Eye (tissue), 1 donor: ENCODE measurements at places on chromosomes 16 and 17.
A peak's percentile ranks its signal among the peaks of the same experiment; 100 is the strongest.

GRCh38 chr16:50692999-50693781, at the start of gene NOD2:
TSS of gene NOD2 (plus strand) at chr16:50693606. CDS start at chr16:50699496, 5,890 bp downstream.
- peak; percentile 42 for DNase-seq

DNA sequence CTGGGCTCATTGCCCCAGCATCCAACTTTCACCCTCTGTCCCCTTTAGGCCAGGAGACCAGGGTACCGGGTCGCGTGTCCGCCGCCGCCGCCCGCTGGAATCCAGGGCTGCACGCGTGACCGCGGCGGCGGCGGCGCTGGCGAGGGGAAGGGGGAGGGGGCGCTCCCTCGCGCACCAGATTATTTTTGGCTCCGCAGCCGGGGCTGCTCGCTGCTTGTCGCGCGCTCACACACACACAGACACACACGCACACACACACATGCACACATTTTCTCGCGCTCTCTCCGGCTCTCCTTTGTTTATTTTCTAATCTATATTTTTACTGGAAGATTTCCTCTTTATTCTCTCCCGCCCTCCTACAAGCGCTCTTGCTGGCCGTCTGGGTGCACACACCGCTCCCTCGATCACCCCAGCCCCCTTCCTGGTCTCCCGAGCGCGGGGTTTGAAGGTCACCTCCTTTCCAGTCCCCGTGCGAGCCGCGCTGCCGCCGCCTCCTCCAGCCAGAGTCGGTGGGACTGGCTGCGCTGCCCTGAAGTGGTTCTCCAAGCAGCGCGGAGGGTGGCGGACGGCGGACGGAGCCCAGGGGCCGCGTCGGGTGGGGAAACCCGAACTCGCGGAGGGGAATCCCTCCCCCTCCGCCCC, 921.4 kb upstream of the EEF2KMT start:
- peak; percentile 78 for DNase-seq

DNA sequence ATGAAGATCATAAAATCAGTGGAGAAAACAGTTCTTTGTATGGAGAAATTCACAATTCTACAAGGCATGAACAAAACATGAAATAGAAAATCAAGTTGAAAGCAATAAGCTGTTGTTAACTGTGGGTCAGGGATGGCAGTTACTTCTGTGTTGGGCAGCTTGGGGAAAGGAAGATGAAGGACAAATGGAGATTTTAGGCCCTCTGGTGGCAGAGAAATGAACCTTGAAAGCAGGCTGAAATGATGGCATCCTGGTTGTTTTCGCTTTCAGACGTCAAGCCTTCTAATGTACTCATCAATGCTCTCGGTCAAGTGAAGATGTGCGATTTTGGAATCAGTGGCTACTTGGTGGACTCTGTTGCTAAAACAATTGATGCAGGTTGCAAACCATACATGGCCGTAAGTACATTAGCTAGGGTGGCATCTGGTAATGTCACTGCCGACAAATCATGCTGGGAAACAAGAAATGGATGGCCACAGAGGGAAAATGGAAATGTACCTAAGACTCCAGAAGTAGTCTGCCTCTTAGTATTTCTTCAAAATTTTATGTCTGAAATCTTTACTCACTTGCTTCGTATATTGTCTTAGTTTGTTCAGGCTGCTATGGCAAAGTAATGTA, 108.9 kb downstream of the MAP2K6 start:
- DNase-seq, result peak; percentile 74

- DNase-seq, result no peak
Observed at GRCh38 chr17:57535249-57535966, 209.7 kb downstream of the CCDC182 start.

DNA sequence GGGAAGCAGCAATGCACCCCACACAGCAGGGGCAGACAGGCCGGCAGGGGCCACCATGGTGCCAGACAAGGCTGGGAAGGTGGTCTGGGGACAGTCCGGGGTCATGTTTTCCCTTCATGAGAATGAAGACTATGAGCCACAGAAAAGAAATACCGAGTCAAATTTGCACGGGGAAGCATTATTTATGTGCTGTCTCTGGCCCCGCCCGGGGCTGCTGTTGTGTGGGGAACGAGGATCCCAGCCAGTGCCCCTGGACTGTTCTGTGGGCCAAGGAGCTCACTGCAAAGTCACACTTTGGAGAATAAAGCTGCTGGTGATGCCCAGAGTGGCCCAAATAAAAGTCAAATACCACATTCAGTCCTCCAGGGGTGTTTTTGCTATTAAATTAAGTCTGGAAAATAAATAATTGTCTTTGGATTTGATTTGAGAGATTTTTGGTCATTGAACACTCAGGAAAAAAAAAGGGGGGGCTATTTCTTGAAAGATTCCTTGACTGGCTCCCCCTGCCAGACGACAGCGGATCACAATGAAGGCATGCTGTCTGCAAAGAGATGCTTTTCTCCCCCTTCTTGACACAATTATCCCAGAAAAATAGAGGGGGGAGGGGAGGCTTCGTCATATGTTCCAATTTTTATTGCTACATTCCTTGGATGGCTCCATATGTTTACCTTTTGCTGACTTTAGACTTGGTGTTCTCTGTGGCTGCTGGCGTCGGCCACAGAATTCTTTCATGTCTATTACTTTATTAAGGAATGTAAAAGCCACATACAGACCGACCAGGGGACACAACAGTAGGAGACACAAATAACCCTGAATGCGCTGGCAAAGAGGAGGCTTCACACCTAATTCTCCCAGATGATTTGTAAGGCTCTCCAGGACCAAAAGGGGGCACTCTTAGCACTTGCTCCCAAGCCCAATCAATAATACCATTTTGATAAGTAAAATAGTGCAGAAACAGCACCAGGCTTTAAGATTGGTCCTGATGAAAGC, 27.1 kb upstream of the ANKFN1 start:
- peak; percentile 72 for DNase-seq

DNA sequence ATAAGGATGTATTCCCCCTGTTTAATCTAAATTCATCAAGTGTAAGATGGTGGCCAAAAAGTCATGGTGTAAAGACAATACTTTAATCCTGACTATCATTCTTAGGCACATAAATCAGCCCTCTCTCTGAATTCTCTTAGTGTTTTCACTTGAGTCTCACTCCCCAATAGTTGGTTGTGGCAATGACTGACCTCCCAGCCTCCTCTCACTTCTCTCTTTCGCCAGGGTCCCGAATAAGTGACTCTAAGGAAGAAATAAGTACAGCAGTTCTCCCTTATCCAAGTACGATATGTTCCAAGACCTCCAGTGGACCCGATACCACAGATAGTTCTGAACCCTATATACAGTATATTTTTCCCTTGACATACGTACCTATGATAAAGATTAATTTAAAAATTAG, 335.3 kb downstream of the MAF start:
- no peak for DNase-seq

DNA sequence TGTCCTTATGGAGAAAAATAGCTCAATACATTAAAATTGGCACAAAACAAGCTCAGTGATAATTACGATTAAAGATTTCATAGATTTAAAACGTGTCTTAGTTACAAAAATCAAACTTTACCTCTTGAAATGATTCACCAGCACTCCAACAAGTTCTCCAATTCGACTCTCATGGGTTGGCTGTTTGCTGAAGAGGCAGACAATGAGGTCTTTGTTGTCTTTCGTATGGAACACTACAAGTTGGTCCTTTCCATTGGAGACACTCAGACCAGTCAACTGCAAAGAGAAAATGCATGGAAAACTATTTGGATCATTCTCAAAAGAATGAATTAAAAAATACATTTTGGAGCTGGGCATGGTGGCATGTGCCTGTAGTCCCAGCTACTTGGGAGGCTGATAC, 118.2 kb downstream of the CDK5R1 start:
- no peak for DNase-seq

DNA sequence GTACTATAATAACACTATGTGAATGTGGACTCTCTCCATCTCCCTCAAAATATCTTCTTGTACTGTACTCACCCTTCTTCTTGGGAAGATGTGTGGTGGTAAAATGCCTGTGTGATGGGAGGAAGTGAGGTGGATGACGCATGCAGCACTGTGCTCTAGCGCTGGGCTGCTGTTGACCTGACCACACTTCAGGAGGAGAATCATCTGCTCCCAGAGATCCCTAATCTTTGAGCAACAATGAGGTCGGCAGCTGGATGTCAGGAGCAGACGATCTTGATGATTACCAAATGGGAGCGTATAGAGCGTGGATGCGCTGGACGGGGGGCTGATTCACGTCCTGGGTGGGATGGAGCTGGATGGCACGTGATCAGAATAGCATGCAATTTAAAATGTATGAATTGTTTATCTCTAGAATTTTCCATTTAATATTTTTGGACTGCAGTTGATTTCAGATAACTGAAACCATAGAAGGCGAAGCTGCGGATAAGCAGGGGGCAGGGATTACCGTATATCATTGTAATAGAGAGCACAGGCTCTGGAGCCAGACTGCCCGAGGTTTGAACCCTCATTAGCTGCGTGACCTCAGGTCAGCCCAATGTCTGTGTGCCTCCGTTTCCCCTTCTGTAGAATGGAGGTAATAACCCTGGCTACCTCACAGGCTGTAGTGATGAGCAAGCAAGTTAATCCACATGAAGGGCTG, 23.7 kb upstream of the CYLD start:
- no peak for DNase-seq

DNA sequence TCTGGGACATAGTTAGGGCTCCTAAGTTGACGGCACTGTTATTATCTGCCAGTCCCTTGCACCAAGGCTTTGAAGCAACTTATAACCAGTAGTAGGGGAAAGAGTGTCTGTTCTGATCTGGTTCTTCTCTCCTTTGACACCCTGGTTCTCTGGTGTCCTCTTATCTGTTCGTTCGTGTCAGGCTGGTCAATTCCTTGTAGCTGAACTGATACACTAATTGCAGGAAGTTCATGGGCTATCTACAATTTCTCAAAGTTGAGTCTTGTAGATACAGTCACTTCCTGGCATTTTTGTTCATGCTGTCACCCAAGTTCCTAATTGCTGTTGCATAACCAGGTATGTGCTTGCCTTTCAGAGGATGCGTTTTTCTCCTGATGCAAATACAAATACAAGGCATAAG, 17.3 kb upstream of the MYO1D start:
- DNase-seq, result no peak

DNA sequence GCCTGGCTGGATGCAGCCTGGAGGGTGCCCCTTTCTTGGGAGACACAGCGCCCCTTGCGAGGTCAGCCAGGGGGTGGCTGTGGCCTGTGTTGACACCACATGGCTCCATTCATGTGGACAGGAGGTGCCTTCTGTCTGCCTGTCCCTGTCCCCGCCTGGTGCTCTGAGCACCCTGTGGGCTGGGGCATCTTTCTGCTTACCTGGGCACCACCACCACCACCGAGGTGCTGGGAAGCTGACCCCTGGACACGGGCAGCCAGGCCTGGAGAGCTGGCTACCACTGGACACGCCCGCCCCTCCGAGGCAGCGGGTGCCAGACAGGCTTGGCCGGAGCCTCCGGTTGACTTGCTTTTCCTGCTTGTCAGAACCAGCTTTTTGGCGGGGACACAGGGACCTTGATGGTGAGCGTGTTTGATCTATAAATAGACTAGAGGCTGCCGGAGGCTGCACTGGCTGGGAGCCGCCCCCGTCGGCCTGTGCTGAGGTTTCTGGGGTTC, 121.3 kb upstream of the GSE1 start:
- DNase-seq, result peak; percentile 49

GRCh38 chr17:2814481-2815341, 18.5 kb downstream of the RAP1GAP2 start:
- DNase-seq, result no peak

DNA sequence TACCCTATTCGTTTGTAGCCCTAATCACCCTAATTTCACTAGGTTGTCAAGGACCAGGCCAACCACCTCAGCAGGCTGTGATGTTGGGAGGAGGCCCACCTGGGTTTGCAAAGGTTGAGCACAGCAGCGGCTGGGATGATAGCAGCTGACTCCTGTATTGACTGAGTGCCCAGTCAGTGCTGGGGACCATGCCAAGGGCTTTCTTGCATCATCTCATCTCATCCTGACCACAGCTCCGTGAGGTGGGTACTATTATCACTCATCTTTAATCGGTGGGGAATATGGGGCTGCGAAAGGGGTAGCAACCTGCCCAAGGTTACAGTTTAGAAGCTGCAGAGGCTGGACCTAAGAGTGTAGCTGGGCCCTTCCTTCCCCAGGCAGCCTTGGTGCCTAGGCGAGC, 11.7 kb downstream of the ATPAF2 start:
- DNase-seq, result no peak

DNA sequence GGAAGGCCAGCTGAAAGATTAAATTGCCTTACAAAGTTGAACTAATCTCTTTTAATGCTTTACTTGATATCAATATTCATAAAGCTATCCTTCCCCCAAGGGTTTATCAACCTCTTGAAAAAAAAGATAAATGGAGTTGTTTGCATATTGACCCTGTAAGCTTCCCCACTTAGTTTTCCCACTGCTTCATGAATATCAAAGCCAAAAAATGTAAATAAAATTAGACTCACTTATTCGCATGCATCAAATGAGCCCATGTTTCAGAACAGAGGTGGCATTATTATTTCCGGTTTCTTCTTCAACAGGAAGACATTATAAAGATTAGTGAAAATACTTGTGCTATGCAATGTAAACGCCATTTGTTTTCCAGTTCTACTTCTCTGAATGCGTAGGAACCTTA, 150.7 kb downstream of the CDH11 start:
- DNase-seq, result no peak

GRCh38 chr16:55471448-55472097, 7.4 kb upstream of the MMP2 start:
- no peak for DNase-seq

DNA sequence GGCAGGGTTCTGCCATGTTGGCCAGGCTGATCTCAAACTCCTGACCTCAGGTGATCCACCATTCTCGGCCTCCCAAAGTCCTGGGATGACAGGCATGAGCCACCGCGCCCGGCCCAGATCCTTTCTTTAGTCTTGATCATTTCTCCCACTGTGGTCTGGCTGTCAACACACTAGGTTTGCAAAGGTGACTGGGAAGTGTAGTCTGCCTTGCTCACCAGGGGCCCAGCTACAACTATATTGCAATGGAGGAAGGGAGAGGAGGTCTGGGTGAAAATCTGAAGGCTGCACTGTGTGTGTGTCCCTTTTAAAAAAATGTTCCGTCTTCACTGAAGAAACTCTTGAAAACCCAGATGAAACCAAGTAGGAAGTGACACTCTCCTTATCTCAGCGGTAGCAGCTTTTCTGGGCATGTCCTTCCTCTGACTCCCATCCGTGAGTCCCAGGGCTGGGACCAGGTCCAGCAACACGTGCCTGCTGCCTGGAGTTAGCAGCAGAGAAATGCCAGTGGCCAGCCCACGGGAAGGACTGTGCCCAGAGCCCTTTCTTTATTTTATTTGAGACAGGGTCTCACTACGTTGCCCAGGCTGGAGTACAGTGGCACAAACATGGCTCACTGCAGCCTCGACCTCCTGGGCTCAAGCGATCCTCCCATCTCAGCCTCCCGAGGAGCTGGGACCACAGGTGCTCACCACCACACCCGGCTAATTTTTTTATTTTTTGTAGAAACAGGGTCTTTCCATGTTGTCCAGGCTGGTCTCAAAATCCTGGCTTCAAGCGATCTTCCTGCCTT, 17.8 kb upstream of the KIF19 start:
- no peak for DNase-seq

DNA sequence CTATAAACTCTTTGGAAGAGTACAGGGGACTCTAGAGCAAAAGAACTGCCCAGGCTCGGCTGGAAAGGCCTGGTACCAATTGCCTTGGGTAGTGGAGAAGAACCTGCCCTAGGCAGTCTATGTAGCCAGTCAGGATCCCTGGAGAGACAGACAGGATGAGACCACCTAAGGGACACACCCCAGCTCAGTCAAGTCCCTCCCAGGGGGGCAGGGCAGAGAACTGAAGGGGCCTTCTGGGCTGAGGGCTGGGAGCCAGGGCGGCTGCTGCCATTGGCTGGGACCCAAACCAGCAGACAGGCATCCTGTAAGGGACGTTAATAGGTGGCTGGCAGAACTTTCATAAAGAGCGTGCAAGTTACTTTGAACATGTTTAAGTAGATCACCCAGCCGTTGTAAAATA, 12.8 kb upstream of the SLC38A8 start:
- no peak for DNase-seq

- no peak for DNase-seq
Observed at GRCh38 chr17:57856792-57857620, 7.2 kb upstream of the MRPS23 start.
